B cell (primary cell): ENCODE measurements at places on chromosomes 16 and 17. TPM values are rescaled to one million over a fixed set of nuclear protein-coding genes. Genes with fewer than 3 reads are reported as not detected.
A peak's percentile ranks its signal among the peaks of the same experiment; 100 is the strongest.

- no peak for DNase-seq
Observed at GRCh38 chr16:69814561-69814960, 52.4 kb downstream of the WWP2 start.

The RAB34 gene
- polyA plus RNA-seq: 17.1 and 26.8 TPM in 2 replicates

- DNase-seq: peak; percentile 9
Observed at GRCh38 chr16:58853854-58854791, 120.0 kb upstream of the GOT2 start.

- no peak for DNase-seq
Observed at GRCh38 chr16:25135254-25135878, 23.8 kb downstream of the LCMT1 start.

The AXIN2 gene
- polyA plus RNA-seq: 0.16 and 9.5 TPM in 2 replicates

DNA sequence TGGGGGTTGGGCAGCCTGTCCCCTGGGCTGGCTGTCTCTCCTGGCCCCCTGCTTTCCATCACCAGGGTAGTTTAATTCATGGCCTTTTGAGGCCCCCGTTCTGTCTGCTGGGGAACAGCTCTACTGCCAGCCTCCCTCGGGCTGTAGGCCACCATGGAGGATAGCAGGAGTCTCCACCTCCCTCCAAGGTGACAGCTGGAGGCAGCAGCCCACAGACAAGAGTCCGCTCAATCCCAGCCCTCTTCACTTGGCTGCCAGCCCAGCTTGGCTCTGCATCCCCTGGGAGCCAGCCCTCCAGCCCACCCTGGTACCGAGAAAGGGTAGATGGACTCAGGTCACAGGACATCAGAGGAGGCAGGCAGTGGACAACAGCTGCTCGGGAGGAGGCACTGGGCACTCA lies 194.6 kb upstream of the SDK2 start:
- DNase-seq: no peak

DNA sequence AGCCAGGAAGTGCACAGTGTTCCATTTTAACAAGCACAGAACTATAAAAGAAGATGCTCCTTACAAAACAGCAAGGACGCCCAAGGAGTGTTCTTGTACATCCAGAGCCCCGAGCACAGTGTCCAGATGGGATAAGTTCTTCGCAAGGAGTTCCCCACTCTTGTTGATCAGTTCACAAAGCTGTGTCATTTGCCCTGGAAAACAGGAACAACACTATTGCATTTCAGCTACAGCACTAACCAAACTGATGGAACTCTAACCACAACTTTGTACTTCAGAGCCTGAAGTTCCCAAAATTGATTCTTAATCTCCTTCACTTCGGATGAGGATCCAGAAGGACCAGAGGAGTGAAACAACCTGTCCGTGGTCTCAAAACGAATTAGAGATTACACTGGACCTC lies 5.1 kb downstream of the COPS3 start:
- no peak for DNase-seq

DNA sequence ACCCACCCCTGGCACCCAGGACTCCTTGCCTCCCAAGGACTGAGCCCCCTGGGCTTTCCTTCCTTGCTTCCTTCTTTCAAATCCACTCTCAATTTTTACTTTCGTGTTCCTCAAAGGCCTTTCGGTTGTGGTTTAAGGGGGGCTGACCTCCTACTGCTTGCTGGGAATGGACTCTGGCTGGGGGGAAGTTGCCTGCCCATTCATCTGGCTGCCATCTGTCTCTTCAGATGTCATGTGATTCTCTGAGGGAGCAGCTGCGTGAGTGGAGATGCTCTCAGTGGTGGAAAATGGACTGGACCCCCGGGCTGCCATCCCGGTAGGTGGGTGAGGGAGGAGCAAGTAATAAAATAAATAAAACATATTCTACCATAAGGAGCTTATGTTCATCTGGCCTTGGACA lies 93.8 kb upstream of the RPRML start:
- no peak for DNase-seq

GRCh38 chr16:67731753-67732095 lies 12.6 kb upstream of the GFOD2 start:
- no peak for DNase-seq

The C17orf107 gene
- 4.6 and 9.4 TPM in 2 replicates for polyA plus RNA-seq

DNA sequence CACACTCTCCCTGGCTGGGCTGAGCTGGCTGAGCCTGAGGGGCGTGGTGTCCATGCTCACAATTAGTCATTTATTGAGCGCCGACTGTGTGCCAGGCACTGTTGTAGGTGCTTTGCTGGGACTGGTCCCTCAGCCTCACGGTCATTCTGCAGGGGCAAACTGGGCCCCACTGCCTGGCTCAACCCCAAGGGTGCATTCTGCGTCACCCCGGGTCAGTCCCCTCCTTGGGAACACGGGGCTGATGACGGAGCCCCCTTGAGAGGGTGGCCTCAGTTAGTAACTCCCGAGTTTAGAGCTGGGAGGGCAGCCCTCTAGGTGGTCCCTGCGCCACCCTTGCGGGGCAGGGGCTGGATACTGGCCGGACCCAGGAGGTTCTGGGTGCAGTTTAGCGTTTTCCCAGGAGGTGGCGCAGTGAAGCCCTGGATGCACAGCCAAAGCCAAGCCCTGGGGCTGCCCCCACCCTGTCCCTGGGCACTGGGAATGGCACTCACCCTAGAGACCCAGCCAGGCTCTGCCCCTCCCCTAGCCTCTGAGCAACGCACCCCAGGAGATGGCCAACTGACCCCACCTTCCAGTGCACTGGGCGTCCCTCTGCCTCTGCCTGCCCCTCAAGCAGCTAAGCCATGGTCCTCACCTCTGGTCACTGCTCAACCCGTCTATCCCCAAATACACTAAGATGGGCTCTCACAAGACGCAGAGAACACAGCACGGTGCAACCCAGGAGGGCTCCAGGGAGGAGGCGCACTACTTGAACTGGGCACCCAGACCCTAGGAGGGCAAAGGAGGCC lies 243.2 kb upstream of the GSE1 start:
- peak; percentile 57 for DNase-seq

The PPP1R27 gene
- not detected in 2 replicates for polyA plus RNA-seq

DNA sequence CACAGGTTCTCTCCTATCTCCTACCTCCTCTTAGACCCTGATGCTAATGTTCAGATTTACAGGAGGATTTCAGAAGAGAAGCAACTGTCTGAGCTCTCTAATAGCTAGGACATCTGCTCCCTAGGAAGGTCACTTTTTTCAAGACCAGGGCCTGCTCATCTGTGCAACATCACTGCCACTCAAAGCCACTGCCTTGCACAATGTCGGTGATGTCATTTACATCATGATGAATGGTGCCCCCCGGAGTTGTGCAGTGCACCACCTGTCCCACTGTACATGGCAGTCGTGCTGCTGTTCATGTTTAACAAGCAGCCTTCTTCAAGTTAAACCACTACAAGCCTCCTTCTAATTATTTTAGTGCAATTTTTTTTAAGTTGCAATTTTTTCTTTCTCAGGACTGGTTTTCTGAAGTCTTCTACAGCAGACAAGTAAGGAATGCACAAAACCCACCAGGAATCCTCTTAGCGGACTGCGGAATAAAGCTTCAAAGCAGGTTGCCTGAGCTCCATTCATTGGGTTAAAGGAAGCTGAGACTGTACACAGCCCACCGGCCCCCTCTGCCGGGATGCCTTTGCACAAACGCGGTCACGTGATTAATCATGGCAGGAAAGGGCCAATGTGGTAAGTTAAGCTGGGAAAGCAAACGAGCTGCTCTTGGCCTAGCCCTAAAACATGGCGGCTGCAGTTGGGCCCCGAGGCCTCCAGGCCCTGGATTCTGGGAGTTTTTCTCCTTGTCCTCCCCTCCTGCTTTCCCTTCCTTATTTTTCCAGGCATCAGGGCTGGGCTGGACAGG lies 74.1 kb downstream of the MYH11 start:
- DNase-seq: no peak

The TMC7 gene
- 0.04 TPM in 1 of 2 replicates, not detected in the other for polyA plus RNA-seq

DNA sequence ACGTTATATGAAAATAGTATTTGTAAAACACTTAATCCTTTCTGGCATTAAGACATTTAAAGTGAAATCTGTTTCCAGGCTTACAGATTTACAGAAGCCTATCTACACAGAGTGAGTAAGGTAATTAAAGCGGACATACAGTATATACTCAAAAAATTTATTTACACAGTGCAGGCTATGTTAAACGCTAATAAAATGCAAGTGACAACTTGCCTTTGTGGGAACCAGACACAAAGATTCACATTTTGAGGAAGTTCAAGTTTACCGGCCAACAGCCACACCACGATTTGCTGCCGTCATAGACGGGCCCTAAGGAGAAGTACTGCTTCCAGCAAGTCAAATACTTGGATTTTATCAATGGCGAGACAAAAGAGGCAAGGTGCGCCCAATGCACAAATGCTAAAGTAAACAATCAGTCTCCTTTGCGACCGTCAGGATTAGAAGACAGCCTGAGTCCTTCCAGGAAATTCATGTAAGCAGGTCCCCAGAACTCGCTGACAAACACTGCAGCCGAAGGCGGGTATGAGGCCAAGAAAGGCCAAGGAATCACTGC lies 801 bp downstream of the VPS35 start:
- DNase-seq: peak; percentile 84

GRCh38 chr16:952321-952720 lies 18.5 kb downstream of the LMF1 start:
- no peak for DNase-seq

DNA sequence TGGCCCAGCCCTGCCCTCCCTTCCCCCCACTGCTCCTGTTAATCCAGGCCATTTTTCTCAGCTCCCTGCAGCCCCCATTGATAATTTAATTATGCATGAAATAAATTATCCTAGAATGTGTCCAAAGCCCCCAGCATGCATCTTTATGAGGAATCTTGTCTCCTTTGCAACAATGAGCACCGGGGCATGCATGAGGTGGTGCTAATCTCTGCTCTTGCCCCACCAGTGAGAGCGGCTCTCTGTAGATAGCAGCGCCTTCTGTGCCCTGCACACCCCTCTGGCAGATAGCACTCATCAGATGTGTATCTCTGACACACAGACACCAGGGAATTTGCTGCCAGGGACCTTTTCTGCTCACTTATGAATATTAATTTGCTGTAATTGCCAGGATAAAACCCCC lies 140.2 kb upstream of the CDC42EP4 start:
- DNase-seq: no peak

The OR1F1 gene
- not detected in 2 replicates for polyA plus RNA-seq

DNA sequence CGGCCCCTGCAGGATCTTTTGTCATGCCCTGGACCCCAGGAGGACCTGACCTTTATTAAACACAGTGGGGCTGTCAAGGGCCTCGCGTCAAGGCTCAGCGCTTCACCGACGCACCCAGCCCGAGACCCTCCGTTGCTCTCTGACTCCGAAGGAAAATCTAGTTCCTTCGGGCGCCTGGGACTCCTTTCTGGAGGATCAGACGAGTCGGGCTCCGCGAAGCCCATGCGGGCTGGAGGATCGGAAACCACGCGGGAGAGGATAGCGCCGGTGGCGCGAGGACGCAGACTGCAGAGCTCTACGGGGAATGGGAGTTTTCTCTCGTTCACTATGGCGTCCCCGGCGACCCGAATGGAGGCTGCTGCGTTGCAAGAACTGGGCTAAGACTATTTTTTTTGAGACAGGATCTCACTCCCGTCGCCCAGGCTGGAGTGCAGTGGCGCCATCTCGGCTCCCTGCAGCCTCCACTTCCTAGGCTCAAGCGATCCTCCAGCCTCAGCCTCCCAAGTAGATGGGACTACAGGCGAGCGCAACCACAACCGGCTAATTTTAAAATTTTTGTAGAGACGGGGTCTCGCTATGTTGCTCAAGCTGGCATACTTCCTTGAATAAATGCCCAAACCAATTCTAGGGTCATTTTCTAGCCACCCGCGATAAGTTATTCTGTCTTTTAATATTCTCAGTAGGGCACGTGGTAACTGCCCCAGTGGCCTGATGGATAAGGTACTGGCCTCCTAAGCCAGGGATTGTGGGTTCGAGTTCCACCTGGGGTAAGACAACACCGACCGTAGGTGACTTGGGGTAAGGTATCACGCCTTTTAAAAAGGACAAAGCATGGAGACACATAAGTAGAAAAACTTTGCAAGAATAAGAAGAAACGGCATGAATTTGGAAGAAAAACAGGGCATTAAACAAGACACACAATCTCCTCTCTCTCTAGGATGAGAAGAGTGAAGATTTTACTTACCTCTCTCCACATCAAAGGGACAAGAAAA lies 5.5 kb downstream of the OR1F1 start:
- DNase-seq: no peak

GRCh38 chr16:88785106-88785924 lies at the start of gene PIEZO1:
Gene PIEZO1 (minus strand): TSS chr16:88785220. CDS start chr16:88784964, 256 bp downstream.
- peak; percentile 89 for DNase-seq

DNA sequence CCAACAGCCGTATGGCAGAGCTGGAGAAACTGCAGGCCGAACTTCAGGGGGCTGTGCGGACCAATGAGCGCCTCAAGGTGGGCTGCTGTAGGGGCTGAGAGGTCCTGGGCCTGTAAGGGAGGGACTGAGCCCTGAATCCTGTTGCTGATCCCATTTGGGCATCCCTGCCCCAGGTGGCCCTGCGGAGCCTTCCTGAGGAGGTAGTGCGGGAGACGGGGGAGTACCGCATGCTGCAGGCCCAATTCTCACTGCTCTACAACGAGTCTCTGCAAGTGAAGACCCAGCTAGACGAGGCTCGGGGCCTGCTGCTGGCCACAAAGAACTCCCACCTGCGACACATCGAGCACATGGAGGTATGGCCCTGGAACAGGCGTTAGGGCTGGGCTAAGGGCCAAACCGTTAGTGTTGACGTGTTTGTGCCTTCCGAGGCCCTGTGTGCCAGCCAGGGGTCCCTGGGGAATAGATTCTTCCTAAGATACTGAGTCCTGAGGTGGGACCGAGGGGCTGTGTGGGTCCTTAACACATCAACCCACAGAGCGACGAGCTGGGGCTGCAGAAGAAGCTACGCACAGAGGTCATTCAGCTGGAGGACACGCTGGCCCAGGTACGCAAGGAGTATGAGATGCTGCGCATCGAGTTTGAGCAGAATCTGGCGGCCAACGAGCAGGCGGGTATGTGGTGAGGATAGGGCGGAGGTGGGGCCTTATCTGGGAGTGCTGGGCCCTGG lies 4.2 kb downstream of the RNF40 start:
- no peak for DNase-seq

DNA sequence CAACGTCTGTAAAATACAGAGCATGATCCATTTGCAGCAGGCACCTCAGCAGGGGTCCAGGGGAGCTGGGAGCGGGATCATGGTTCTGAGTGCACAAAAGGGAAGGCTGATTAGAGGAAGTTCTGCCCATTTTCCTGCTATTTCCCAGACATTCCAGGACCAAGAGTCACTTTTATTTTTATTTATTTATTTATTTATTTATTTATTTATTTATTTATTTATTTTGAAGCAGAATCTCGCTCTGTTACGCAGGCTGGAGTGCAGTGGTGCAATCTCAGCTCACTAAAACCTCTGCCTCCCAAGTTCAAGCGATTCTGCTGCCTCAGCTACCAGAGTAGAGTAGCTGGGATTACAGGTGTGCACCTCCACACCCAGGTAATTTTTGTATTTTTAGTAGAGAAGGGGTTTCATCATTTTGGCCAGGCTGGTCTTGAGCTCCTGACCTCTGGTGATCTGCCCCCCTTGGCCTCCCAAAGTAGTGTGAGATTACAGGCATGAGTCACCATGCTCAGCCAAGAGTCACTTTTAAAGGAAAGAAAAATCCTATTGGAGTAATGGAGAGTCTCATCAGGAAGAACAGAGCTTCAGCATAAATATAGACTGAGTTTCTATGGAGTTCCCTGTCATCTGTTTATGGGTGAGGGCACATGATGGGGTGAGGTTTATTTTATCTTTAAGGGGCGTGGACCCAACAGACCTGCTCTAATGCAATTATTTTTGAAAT lies 355.2 kb downstream of the HAPSTR1 start:
- DNase-seq: no peak
